ENCODE measurements at places on chromosomes 5 and 9.

GRCh38 chr5:147995846-147996245 is 67.9 kb upstream of the SPINK5 start:
- no peak for DNase-seq

DNA sequence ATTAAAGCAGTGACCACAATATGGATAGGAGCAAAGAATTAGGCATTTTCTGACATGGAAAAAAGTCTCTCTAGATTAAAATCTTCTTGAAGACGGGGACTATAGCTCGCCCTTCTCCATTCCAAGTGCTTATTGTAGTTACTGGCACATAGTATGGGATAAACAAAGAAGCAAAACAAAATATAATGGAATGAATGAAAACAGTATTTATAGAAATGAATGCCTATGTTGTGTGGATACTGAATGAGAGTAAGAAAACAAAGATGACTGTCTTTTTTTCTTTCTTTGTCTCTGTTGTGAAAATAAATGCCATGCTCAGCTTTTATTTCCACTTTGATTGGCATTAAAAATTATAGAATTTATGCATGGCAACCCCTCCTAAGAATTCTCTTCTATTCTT is 1414.3 kb upstream of the ACO1 start:
- DNase-seq = no peak

DNA sequence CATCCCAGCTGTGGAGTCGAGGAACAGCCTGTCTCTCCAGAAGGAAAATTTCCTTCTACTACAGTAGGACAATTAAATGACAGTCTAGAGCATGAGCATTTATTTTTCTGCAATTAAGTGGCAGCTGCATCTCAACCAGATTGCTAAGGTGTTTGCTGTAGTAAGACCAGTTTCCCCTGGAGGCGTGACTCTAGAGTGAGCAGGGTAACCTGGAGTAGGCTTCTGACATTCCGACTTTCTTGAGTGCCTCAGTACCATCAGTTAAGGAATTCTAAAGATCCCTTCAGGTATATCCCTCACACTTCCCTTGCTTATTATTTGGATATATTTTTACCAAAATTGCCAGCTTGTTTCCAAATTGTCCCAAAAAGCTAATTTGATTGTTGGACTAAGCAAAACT is 59.2 kb upstream of the IRX2 start:
- DNase-seq = no peak

GRCh38 chr5:7446913-7447312 is 51.0 kb downstream of the ADCY2 start:
- no peak for DNase-seq

DNA sequence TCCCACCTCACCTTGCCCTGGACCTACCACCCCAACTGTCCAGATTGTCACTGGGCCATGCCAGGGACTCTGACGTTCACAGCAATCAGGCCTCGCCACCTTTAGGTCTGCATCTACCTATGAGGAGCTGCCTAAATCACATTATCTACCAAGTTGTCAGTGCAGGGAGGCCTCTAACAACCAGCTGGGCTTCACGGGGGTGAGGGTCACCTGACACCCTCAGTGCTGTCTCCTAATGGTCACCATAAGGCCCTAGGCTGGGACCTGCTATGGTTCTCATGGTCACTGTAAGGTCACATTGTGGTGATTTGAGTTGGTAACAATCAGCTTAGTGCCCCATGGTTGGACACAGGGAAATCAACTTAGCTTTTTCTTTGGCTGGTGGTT is 119.2 kb upstream of the CXCL14 start:
- no peak for DNase-seq

- no peak for DNase-seq
These were observed 145.9 kb downstream of the HINT1 start for GRCh38 chr5:131019111-131019510.

- DNase-seq = no peak
These were observed at the start of gene SHC3 for GRCh38 chr9:89177944-89178829. Gene SHC3, minus strand, starts transcription at chr9:89178818. Its CDS starts 358 bp downstream, at chr9:89178460.
